SK-N-SH treated with all-trans-retinoic acid at 6 μM for 48 hours (cell line): ENCODE measurements at places on chromosomes 4 and X.

DNA sequence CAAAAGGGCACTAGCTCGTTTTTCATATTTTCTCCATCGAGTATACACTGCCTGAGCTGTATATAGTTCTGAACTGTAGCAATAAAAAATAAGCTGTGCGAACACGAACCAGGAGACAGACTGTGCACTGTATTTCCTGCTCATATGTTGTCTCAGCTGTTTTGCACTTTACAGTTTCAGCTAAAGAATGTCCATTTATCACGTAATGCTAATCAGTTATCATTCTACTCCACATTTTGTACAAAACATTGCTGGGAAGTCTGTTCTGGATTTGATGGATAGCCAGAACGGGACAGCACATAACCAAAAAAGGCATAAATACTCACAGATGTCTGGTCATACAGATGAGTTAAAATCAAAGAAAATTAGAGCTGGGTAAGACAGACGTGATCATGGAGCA is 315.5 kb upstream of the ADGRL3 start:
- no peak for ATAC-seq

- peak; percentile 60; the same call in 2 of the 3 replicates for ATAC-seq
These were observed 198.4 kb downstream of the MAML3 start for GRCh38 chr4:139955600-139955999.

GRCh38 chr4:155638195-155638965 is 28.3 kb upstream of the GUCY1A1 start:
- no peak for ATAC-seq

DNA sequence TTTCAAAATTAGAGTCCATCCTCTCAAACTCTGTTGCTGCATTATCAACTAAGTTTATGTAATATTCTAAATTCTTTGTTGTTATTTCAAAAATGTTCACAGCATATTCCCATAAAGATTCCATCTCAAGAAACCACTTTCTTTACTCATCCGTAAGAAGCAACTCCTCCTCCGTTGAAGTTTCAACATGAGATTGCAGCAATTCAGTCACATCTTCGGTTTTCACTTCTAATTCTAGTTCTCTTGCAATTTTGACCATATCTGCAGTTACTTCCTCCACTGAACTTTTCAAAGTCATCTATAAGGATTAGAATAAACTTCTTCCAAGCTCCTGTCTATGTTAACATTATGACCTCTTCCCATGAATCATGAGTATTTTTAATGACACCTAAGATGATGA is 216.6 kb upstream of the SLC7A11 start:
- ATAC-seq, result no peak

DNA sequence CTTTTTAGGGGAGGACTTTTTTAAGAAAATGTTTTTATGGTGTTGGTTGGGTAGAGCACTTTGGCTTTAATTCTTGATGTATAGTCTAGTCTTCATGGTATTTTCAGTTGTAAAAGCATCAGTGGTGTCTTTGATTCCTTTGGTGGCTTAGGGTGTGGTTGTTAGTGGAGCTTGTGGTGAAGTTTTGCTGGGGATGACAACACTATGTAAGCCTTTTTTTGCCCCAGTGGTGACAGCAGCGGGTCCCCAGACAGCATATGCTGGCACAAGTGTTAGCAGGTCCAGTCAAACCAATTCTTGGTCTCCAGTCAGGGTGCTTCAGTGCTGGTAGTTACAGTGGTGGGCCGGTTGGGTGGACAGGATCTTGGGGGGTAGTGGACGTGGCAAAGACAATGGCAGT is 52.0 kb downstream of the CHIC1 start:
- no peak for ATAC-seq

DNA sequence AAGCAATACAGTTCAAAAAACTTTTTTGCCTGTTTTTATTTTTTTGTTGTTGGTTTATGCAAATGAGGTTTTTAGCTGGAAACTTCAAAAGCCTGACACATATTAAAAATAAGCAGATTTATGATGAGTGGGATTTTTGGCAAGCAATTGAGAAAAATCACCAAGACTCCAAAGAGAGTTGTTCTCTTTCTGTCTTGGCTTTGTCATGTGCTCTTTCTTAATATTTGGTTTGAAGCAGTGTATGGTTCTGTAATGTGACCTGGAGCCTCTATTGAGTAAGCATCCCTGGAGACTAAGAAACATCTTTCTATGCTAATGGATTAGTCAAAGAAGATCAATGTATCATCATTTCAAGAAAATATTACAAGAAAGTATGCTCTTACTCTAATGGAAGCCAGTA is 11.7 kb downstream of the TRIM2 start:
- no peak for ATAC-seq

- ATAC-seq, result no peak
These were observed 150.1 kb downstream of the COMMD8 start for GRCh38 chr4:47313384-47313783.

DNA sequence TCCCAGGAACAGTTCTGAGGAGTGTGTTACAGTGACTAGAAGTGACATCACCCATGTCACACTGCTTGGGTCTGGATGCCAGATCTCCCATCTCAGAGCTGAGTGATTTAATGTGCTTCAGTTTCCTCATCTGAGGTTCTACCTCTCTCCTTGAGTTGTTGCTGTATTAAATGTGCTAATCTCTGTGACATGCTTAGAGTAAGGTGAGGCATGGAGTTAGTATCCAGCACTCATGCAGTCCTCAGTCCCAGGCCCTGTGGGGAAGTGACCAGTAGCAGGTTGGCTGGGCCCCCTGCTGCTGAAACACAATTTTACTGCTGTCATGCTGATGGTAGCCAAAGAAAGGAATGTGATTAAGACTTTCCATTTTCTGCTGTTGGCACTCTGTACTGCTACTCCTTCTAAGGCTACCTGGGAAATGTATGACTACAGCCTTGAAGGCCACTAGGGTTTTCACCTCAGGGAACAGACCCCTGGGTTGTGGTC is 639.6 kb downstream of the MID1IP1 start:
- ATAC-seq, result no peak

GRCh38 chrX:40748977-40749376 is 13.6 kb upstream of the MED14 start:
- ATAC-seq, result no peak

DNA sequence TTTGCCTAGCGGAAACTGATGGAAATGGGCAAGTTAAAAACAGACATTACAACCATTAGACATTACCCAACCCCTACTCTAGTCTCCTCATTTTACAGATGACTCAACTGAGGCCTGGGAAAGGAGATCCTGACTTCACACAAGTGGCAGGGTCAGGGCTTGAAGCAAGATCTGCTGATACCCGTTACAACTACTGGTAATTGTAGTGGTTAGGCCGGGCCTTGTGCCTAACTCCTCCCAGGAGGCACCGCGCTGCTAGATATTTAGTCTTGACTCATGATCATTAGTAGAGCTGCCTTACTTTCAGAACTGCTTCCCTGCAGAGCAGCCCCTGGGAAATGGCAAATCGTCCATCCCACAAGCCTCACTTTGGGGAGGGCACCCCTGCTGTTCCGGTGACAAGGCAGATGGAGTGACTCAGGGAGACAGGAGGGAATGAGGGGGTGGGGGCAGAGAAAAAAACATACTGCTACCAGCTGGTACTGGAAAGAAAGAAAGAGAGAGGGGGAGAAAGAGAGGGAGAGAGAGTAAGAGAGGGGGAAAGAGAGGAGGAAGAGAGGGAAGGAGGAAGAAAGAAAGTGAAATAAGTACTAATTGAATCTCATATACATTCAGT is 12.2 kb downstream of the ARHGEF6 start:
- peak; percentile 70 for ATAC-seq

DNA sequence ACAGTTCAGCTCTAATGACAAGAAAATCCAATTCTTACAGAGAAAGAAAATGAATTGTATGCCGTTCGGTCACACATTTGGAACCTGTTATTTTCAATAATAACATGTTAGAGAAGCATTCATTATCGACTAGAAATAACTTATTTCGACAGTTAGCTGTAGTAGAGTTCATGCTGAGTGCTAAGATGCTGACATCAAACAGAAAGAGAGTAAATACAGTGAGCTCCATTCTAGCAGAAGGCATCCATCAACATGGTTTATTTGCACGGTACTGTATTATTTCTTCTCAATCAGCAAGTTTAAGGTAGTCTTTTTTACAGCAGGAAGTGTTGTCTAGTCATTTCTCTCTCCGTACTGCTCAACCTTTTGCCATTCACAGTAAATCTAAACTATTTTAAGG is 732.1 kb downstream of the STIM2 start:
- ATAC-seq, result no peak

- peak; percentile 90 for ATAC-seq
These were observed 12.2 kb upstream of the ODAM start for GRCh38 chr4:70183168-70183939.

DNA sequence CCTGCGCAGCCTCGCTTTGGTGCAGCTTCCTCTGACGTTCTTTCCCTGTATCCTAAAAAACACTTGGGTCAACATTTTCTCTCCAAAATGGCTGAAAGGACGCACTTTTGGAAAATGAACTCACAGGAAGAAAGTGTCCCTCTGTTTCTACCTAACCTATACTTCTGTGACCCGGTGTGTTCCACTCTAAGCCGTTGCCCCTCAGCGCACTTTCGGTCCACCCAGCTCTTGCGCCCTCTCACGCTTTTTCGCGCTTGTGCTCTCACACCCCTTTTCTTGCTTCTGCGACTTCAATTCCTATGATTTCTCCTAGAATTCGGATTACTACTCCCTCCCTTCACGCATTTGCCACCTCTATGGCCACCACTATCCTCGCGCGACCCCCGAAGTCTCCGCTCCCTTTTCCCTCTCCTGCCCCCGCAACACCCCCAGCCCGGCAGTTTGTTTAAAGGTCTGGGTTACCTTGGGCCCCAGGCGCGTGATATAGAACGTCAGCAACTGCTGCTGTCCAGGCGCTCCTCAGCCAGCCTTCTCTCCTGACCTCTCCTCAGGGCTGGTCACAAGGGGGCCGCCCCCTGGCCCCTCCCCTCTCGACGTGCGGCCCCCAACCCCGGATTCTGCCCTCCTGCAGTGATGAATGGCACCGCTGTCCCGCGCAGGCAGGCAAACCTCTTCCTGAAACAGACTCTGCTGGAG is at the start of gene USP51:
Gene USP51 (minus strand): TSS at position 535 of the 696 bp plus-strand sequence. CDS start 909 bp downstream, outside the sequence.
- peak; percentile 69 for ATAC-seq

DNA sequence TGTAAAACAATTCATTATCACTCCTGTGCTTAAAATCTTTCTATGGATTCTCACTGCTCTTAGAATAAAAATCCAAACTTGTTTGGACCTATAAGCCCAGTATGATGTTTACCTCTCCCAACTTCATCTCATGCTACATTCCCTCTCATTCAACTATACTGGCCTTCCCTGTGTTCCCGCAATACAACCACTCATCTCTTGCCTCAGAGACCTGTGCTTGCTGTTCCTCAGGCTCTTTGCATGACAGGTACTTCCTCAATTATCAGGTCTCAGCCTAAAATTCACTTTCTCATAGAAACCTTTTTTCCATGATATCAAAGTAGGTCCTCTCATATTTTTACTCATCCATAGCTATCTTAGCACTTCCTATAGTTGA is 71.7 kb downstream of the ENOX2 start:
- no peak for ATAC-seq

- no peak for ATAC-seq
These were observed 126.9 kb downstream of the VCX3B start for GRCh38 chrX:8591501-8591900.

DNA sequence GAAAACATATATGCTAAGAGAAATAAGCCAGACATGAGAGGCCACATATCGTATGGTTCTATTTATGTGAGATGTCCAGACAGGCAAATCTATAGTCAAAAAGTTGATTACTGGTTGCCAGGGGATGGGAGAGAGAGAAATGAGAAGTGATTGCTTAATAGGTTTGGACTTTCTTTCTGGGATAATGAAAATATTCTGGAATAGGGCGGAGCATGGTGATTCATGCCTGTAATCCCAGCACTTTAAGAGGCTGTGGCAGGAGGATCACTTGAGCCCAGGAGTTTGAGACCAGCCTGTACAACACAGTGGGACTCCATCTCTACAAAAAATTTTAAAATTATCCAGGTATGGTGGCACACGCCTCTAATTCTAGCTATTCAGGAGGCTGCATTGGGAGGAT is 22.4 kb downstream of the RBM47 start:
- peak; percentile 13; the same call in 2 of the 3 replicates for ATAC-seq
